Caco-2 (cell line): ENCODE measurements at places on chromosomes 7 and 10.
A peak's percentile ranks its signal among the peaks of the same experiment; 100 is the strongest.

DNA sequence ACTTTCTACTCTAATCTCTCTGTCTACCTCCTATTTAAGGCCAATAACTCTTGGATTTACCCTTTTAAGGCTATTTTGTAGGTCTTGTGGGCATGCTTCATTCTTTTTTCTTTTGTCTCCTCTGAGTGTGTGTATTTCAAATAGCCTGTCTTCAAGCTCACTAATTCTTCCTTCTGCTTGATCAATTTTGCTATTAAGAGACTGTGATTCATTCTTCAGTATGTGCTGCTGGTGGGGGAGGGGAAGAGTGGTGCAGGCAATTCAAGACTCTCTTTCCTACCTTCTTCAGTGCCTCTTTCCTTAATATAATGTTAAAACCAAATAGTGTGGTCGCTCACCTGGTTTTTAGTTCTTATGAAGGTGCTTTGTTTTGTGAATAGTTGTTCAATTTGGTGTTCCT is 20.0 kb downstream of the ABCB1 start:
- no peak for DNase-seq

DNA sequence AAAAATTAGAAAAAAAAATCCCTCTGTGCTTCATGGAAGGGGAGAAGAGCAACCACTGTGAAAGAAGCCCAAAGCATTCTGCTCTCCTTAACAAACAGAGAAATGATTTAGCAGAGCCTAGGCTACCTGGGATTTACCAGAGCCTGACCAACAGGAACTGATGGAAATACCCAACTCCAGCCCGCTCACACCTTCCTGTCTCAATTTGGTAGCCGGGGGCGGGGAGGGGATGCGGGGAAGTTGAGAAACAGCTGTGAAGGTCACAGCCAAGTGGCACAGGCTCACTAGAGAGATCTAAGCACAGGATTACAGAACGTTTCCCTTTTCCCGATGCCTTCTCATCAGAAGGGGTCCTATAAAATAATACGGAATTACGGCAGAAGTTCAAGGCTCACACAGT is 17.6 kb downstream of the RSU1 start:
- no peak for DNase-seq

DNA sequence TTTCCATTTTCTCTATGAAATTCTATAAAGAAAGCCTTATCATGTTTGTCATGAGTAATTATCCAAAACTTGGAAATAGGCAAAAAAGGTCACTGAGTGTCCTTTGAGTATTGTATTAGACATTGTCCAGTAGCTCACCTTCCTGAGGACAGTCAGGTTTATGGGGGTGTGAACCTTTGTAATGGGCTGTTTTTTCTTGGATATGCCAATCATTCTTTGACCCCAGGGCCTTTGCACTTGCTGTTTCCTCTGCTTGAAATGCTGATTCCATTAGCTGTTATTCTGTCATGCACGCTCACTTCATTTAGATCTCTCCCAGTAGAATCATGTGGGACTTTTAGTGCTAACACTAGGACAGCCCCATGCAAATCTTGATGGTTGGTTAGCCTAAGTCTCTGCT is 4.9 kb downstream of the CCDC172 start:
- DNase-seq: no peak

DNA sequence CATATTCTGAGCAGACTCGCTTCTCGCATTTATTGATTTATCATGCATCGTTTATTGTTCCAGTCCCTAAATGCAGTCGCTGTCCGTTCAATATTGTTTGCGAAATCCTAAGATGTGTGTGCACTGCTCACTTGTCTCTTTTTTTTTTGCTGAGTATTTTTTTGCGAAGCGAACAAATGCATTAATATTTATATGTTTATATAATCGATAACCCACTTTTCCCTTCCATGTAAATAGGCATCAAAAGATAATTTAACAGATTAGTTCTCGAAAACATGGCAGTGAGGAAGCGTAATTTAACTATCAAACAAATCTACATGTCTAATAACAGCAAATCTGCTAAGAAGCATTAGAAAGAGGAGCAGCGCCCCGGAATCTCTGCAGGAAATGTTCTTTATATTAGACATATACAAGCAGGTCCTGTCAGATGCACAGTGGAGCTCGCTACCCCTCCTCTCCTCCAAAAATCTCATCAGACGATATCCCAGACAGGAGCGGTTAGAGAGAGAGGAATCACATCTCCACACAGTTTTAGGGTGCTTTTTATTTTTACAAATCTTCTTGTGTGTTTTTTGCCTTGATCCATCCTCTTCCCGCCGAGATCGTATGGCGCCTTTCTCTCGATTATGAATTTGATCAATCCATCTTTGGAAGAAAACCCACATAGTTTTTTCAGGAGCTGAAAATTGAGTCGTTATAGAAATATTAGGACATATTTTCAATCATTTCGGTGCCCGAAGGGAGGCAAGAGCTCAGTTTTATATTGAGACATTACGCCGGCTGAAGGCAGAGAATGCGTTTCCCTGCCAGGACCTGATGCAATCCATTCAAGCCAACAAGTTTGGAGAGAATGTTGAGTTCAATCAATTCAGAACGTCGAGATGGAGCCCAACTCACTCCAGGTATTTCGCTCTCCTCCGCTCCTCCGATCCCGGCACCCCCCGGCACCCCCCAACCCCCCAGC is at the start of gene ARID5B:
TSS of gene ARID5B (plus strand) at position 871 of the 964 bp plus-strand sequence. CDS start at position 882, 11 bp downstream.
- DNase-seq: peak; percentile 84

GRCh38 chr7:14787551-14787950 is 115.0 kb downstream of the DGKB start:
- no peak for DNase-seq

- peak; percentile 37 for DNase-seq
Observed at GRCh38 chr10:102334101-102334500, 61.4 kb upstream of the NFKB2 start.

GRCh38 chr7:30671793-30672465 is 10.3 kb downstream of the CRHR2 start:
- DNase-seq: peak; percentile 71

GRCh38 chr10:8502573-8502972 is 448.1 kb downstream of the GATA3 start:
- DNase-seq: no peak
